ENCODE measurements at places on chromosomes 5 and 9.
A peak's percentile ranks its signal among the peaks of the same experiment; 100 is the strongest.

DNA sequence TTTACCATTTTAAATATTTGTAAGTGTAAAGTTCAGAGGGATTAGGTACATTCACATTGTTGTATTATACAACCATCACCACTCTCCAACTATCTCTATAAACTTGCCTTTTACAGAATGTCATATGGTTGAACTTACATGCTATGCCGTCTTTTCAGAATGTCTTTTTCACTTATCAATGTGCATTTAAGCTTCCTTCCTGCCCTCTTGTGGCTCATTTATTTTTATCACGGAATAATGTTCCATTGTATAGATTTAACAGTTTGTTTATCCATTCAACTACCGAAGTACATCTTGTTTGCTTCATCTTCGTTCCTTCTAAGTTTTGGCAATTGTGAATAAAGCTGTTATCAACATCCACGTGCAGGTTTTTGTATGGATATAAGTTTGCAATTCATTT lies 133.3 kb upstream of the C6 start:
- no peak for DNase-seq

DNA sequence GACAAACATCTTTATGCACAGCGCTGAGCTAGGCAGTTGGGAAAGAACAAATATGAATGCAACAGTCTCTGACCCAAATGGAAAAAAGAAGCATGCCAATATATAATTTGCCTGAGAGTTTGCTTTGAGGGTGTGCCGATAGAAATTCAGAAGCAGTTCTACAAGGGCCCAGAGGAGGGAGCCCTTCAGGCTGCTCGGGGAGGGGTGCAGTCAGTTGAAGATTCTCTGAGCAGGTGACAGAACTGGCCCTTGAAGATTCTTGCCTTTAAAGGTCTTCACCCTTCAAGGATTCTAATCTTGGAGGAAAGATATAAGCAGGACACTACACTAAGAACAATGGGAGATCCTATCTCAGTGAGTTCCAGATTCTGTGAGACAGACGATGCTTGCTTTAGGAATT lies 3.7 kb upstream of the PAPPA start:
- no peak for DNase-seq

- peak; percentile 14 for DNase-seq
Measured at GRCh38 chr5:54243483-54244080, 66.8 kb downstream of the ARL15 start.

DNA sequence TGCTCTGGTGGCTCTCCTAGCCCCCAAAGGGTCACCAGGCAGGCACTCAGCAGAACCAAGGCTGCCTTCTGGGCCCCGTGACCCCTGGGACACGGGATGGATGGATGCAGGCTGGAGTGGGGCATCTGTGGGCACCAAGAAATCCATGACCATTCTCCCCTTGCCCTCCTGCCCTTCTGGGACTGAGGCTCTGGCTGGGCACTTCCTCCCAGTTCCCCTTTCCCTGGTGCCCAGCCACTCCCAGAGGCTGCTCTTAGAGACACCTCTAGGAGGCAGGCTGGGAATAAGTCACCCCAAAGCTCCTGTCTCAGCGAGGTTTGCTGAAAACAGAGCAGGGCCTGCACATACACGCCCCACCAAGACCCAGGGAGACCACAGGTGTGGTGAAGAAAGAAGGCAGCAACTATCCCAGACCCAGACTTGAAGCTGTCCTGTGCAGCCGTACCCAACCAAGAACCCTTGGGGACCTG lies 943 bp downstream of the STING1 start:
- no peak for DNase-seq

DNA sequence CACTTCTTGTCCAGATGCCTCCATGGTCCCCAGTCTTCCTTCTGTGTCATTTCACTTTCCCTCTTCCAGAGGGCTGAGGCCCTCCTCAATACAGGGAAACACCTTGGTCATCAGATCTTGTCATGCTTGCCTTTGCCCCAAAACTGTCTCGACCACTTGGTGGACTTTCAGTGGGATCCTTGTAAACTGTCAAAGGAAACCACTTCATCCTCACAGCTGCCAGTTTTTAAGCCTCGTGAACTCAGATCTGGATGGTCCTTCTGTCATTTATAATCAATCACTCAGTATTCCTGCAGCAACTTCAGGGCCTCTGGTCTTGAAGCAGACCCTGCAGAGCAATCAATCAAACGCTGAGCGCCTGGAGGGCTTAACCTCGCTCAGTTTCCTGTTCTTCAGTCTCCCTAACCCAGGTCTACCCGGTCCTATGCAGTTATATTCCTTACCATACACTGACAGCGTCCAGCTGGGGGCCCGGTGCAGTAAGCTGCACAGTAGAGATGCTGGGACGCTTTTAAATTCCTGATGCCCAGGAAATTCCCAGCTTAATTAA lies 74.6 kb downstream of the GOLPH3 start:
- no peak for DNase-seq

DNA sequence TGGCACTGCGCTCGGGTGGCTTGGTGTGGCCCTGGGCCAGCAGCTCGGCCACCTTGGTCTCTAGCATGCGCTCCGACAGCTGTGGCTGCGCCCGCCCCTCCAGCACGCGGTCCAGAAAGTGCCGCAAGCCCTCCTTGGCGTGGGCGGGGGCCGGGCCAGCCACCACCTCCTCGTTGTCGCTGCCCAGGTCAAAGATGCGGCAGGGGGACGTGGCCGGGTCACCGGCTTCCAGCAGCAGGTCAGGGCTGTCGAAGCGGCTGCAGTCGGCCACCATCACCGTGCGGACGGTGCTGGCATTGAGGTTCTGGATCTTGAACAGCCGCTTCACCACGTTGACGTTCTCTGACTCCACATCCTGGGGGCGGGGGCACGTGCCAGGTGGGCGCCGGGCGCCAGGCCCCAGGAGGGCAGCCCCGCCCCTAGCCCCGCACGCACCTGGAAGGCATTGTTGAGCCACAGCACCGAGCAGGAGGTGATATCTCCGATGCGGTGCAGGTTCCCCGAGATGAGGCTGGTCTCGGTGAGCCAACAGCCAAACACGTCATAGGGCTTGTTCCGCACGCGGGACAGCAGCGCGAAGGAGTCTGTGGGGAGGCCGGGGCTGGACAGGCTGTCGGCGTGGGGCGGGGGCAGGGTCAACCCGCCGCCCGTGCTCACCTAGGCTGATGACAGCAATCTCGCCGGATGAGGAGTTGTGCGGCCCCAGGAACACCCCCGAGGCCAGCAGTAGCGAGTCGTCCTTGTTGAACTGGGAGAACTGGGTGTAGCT lies 2.2 kb downstream of the FBXW5 start:
- no peak for DNase-seq

DNA sequence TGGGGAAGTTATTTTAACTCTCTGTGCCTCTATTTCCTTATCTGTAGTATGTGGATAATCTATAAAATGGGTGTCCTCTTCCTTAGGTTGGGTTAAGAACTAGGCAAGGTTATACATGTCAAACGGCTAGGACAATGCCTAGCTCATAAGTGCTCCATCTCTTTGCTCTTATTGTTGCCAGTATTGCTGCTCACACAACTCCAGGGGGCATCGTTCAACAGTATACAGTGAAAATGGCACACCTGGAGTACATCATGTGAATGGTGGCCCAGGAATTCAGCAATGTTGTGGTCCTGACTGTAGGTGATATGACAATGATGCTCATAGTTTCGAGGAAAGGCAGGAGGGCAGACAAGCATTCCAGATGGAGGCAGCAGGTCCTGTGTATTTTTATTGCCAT lies 30.1 kb downstream of the SLIT3 start:
- DNase-seq, result no peak

DNA sequence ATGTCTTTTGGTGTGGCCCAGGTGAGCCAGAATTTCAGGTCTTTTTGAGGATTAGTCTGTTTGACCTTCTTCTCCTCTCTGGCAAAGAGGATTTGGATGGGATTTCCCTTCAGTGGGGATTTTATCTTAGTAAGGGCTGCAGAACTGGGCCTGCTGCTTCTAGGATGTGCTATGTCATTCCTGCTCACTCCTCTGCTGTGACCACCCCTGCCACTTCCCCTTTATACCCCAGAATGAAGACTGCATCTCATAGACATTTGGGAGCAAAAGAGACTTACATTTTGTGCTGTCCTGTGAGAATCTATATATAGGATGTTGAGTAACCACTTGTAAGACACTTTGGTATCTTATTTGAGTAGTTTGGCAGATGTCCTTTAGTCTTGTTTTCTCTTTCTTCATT lies 76.2 kb downstream of the ARHGAP26 start:
- DNase-seq, result no peak

DNA sequence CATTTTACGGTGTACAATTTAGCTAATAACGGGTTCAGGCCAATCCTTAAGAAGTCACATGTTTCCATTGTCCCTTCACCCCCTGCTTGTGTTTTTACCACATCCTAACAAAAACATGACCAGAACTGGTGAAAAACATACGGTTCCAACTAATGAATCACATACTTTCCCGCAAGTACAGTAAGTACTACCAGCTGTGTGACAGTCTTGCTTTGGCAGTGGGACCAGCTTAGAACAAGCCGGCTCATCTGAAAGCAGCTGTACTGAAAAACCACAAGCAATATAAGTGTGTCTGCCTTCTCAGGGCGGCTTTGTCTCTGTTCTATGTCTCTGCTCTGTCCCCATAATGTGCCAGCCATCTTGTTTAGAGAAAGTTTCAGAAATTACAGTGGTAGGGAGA lies 242.5 kb downstream of the BNC2 start:
- DNase-seq, result no peak

Measured in frontal cortex (tissue), 4 donors.